ENCODE measurements at places on chromosomes 11 and 22.

DNA sequence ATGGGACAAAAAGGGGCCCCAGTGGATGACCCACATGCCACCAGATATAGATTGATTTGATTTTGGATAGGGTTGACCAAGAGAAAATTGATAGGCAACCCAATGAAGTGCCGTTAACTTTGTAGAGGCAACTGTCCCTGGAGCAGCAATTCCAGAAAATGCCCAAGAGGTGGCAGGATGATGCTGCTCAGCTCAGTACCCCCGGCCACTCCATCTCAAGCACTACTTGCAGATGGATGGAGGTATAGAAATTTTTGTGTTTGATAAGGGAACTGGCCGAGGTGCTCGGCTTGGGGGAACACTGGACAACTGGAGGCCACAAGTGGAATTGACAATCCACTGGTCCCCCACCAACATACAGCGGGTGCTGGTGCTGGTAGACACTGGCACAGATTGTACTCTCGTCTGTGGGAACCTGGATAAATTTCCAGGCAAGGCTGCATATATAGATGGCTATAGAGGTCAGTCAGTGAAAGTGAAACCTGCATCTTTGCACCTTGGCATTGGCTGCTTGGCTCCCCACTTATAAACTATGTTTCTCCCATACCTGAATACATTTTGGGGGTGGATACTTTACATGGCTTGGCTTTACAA lies 86.3 kb downstream of the CCDC83 start:
- peak; percentile 37 for DNase-seq

- DNase-seq: no peak
Observed at GRCh38 chr11:134155456-134155855, 68.3 kb downstream of the NCAPD3 start.

GRCh38 chr11:110147962-110148709 lies 54.9 kb downstream of the ZC3H12C start:
- no peak for DNase-seq

GRCh38 chr11:2870460-2870859 lies 15.1 kb downstream of the CDKN1C start:
- DNase-seq: no peak

DNA sequence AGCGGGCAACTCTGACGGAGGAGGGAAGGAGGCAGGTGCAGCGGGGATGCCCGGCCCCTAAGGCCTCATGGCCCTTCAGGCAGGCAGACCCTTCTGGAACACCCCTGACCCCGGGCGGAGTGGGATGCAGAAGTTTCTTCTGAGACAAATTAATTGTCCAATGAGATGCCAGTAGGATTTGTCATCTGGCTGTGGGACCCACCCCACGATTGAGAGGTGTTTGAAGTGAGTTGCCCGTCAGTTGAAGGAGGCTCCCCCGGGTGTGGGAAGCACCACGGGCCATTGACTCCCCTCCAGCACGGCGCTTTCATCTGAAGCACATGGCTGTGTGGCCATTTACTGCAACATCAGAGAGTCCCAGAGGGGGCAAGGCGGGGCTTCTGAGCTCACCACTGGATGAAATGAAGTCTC lies 527.8 kb downstream of the BRD1 start:
- DNase-seq: no peak

GRCh38 chr11:36426226-36426848 lies 83.7 kb downstream of the TRAF6 start:
- DNase-seq: no peak

DNA sequence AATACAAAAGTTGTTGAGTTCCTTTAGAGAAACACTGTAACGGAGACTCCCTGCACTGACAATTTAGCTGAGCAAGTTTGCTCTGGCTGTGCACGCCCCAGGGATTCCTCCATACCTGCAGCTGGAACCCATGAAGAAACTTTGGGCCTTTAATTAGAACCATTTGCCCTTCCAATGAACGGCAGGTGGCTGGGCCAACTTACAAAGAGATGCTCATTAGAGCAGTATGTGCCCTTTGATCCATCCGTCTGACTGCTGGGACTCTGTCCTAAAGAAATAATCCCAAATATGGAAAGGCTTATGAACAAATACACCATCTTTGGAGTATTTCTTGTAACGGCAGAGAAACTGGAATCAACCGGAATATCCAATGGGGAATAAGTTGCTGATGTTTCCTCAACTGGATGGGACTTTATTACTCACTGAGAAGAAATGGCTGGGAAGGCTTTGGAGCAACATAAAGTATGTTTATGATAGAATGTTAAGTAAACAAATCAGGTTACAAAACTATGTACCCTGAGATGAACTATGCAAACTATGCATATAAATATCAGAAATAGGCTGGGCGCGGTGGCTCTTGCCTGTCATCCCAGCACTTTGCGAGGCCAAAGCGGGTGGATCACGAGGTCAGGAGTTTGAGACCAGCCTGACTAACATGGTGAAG lies 24.4 kb upstream of the FBLN1 start:
- DNase-seq: no peak

DNA sequence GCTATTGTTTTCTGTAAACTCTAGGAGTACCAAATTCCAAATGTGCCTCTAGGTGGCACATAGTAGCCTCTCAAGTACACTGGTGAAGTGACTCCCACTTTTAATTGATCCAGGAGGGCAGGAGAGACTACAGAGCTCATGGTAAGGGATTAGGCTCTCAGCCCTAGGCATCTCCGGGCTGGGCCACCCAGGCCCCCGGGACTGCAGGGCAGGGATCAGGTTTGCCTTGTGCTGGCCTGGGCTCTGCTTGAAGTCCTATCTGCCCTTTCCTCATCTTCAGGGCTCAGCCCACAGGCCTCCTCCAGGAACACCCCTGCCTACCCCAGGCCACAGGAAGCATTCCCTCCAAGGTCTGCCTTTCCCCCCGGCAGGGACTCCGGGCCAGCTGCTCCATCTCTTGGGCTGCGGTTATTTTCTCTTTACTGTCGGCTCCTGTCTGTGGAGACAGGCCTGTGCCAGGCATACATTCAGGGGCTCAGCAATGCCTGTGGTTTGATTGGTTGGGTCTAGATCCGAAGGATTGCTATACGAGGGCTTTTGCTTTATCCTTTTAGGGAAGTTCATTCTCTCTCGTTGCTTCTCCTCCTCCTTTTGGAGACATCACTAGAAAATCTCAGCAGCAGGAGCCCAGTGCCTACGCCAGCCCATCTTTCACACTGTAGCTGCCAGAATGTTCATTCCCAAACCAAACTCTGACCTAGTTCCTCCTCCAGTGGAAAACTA lies 32.8 kb downstream of the PARVA start:
- no peak for DNase-seq

GRCh38 chr11:124799348-124800225 lies 619 bp downstream of the MSANTD2 start:
- peak; percentile 30 for DNase-seq

DNA sequence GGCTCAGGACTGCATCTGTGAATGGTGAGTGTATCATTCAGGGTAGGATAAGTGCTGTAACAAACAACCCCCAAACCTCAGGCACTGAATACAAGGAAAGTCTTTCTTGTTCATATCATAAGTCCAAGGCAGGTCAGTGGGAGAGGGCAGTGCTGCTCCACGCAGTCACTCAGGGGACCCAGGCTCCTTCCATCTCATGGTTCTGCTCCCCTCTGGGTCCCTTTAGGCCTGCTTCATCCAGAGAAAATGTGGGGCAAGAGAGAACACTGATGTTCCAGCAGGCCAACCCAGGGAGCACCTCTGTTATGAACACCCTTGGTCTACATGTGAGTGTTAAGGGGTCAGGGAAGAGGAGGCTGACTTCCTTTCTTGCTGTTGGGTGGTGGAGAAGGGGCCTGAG lies 187.8 kb downstream of the CHST1 start:
- no peak for DNase-seq

- no peak for DNase-seq
Observed at GRCh38 chr11:35798423-35798822, 135.8 kb downstream of the TRIM44 start.

DNA sequence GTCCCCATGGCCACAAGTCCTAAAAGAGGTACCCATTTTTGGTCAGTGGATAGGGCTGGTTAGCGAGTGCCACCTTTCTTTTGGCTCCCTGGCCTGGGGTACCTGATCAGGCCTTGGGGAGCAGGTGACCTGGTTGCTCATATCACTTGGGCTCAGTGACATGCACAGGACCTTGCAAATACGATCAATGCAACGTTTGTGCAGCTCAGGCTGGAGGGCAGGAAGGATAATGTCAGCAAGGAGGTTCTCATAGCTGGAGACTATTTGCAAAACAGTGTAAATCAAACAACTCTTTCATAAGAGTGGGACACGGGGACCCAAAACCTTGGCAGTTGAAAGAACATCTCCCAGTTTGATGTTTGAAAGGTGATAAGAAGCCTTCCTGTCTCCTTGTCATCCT lies 127.4 kb upstream of the CADM1 start:
- DNase-seq: no peak

DNA sequence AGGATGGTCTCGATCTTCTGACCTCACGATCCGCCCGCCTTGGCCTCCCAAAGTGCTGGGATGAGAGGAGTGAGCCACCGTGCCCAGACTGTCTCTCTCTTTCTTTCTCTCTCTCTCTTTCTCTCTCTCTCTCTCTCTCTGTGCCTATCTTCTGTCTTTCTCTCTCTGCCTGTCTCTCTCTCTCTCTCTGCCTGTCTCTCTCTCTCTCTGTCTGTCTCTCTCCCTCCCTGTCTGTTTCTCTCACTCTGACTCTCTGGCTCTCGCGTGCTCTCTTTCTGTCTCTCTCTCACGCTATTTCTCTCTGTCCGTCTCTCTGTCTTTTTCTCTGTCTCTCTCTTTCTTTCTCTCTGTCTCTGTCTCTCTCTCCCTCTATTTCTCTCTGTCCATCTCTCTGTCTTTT lies 3911.2 kb upstream of the OR11H1 start:
- DNase-seq: no peak

GRCh38 chr11:66976028-66976467 lies 944 bp downstream of the C11orf86 start:
- peak; percentile 31 for DNase-seq

GRCh38 chr11:69307871-69308431 lies 14.0 kb downstream of the MYEOV start:
- DNase-seq: no peak

- no peak for DNase-seq
Observed at GRCh38 chr11:19393941-19394340, 153.2 kb upstream of the E2F8 start.

- DNase-seq: no peak
Observed at GRCh38 chr11:72253392-72253791, 9.4 kb upstream of the PHOX2A start.

DNA sequence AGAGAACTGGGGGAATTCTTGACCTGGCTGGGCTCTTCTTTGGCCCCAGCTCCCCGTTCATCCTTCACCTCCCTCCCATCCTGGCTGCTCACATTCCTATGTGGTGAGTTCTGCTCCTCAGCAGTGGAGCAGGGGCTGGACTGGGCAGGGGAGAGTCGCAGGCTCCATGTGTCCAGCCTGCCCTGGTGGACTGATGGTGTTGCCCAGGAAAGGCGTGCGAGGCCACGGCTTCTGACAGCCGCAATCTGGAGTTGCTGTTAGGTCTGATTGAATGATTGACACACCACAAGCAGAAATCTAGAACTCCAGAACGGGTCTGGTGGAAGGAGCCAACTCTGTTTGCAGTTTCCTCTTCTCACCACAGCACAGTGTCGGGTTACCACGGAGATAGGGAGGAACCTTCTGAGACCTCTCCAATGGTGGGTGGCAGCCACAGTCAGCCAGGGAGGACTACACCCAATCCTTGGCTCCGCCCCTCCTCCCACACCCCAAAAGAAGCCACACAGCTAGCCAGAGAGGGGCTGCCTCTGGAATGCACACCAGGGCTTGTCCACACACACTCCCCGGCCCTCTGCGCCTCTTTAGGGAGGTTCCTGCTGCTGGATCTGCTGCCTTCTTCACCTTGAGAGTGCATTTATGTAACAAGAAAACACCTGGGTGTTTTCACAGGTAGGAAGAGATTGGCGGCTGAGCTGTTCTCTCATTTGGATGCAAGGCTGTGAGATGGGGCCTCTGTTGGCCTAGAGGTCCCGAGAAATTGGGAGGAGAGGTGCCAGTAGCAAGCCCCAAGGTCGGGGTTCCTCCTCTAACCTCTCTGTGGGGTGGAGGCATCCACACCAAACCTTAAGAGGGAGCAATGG lies 56.4 kb upstream of the CD44 start:
- peak; percentile 81 for DNase-seq

GRCh38 chr11:122672892-122673291 lies 17.4 kb downstream of the UBASH3B start:
- no peak for DNase-seq

DNA sequence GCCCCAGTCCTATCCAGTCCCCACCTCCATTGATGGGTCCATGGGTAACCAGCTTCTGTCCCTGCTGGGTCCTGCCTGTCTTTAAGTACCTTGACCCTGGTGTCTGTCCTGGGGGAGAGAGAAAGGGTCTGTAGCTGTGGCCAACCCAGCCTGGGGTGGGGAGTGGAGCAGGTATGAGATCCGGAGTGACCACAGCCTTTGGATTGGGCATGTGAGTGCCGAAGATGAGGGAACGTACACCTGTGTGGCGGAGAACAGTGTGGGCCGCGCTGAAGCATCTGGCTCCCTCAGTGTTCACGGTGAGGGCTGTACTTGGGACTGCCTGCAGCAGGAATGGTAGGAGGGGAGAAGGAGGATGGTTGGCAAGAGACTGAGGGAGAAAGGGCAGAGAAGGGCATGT lies 5.2 kb downstream of the ROBO3 start:
- DNase-seq: no peak

GRCh38 chr11:88277349-88277915 lies 60.1 kb downstream of the CTSC start:
- DNase-seq: no peak

DNA sequence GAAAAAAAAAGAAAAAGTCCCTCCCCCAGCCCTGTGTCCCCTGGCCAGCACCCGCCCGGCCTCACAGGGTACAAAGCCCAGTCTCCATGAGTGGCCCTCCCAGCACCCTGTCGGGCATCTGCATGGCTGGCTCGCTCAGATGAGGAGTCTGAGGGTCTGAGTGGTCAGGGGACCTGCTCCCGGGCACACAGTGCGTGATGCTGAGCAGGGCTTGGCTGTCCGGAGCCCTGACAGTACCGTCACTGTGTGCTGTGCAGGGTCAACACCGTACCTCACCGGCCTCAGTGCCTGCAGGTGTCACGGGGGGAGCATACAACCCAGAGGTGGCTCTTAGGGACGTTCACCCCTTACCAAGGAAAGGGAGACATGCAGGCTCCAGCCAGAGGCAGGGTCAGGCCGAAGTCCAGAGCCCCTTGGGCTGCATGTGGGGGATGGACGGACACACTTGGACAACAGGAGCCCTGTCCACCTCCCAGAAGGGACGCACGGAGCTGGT lies 3.6 kb upstream of the PLXNB2 start:
- no peak for DNase-seq

DNA sequence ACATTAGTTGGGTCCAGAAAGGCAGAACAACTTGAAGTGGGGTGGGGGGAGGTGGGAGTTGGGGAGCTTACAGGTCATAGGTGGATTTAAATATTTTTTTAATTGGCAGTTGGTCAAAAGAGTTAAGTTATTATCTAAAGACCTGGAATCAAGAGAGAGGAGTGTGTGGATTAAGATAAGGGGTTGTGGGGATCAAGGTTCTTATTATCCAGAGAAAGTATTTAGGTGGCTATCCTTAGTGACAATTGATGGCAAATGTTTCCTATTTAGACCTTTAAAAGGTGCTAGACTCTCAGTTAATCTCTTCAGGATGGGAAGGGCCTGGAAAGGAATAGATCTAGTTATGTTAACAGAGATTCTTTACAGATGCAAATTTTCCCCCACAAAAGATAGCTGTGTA lies 120.7 kb upstream of the OR9Q1 start:
- no peak for DNase-seq
